ENCODE measurements at places on chromosomes 5 and 9. TPM values are rescaled to one million over a fixed set of nuclear protein-coding genes. Genes with fewer than 3 reads are reported as not detected.

The ANKHD1 gene
- 64.4 TPM for total RNA-seq

- no peak for DNase-seq
Observed at GRCh38 chr5:14114615-14115251, 28.4 kb upstream of the TRIO start.

- no peak for DNase-seq
Observed at GRCh38 chr5:114544561-114544960, 182.7 kb downstream of the KCNN2 start.

GRCh38 chr5:134111741-134112647 is 2.5 kb upstream of the TCF7 start:
- DNase-seq: no peak

The ORM2 gene
- total RNA-seq: 3,989 TPM

DNA sequence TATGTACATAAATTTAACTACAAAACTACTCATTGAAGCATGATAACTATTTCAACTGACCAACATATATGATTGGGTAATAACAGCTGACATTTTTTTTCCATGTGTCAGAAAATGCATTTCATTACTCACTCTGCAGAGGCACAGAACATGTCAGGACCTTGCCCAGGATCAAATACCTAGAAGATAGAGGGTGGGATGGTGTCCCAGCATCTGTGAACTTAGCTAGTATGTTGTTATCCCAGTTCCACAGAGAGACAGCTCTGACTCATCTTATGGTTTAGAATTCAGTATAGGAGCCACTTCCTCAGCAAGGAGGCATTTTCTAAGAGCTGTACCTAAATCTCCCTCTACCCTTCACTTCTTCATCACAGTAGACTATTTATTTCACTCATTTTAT is 1198.6 kb upstream of the ACO1 start:
- DNase-seq: no peak
